Dermis microvascular lymphatic vessel endothelial cell (primary cell): ENCODE measurements at places on chromosomes 5 and 9. TPM values are rescaled to one million over a fixed set of nuclear protein-coding genes. Genes with fewer than 3 reads are reported as not detected.

The PCDHGB6 gene
- 1.5 and 2.7 TPM in 2 replicates for total RNA-seq

The TLX3 gene
- not detected in 2 replicates for total RNA-seq

The CRHBP gene
- 0.25 TPM in 1 of 2 replicates, not detected in the other for total RNA-seq

The KCNMB1 gene
- under 0.01 TPM in 1 of 2 replicates, not detected in the other for total RNA-seq

The TOMM5 gene
- 92.2 and 126 TPM in 2 replicates for total RNA-seq

The OR1J2 gene
- not detected in 2 replicates for total RNA-seq

The PAPPA gene
- total RNA-seq, result under 0.01 TPM in 2 replicates

The PTGR1 gene
- 6.8 and 12.2 TPM in 2 replicates for total RNA-seq

The WDR31 gene
- total RNA-seq, result 0.13 and 0.38 TPM in 2 replicates

The LURAP1L gene
- 2.5 and 2.6 TPM in 2 replicates for total RNA-seq

The CNTNAP3B gene
- 34.4 and 143 TPM in 2 replicates for total RNA-seq

The GABRA1 gene
- total RNA-seq, result not detected in 2 replicates

The DRD1 gene
- not detected in 2 replicates for total RNA-seq

The STPG3 gene
- total RNA-seq, result not detected in 2 replicates

The HAUS6 gene
- 11.6 and 12.8 TPM in 2 replicates for total RNA-seq

The ANKRD31 gene
- total RNA-seq, result under 0.01 TPM in 1 of 2 replicates, not detected in the other

The F2RL1 gene
- total RNA-seq, result 61.2 and 98.1 TPM in 2 replicates

The LCN2 gene
- total RNA-seq, result not detected in 2 replicates

The SH3RF2 gene
- 0.13 TPM in 1 of 2 replicates, not detected in the other for total RNA-seq

The TTLL11 gene
- total RNA-seq, result 1.9 and 3.0 TPM in 2 replicates

The PCDHB6 gene
- under 0.01 and 0.13 TPM in 2 replicates for total RNA-seq

The PLAC8L1 gene
- total RNA-seq, result not detected in 2 replicates

The MGAT1 gene
- 67.9 and 139 TPM in 2 replicates for total RNA-seq

The NUP188 gene
- total RNA-seq, result 35.7 and 49.9 TPM in 2 replicates

The STK32A gene
- 0.13 and 0.25 TPM in 2 replicates for total RNA-seq

The TEX48 gene
- not detected in 2 replicates for total RNA-seq

The SOX30 gene
- total RNA-seq, result not detected in 2 replicates

The ANGPTL2 gene
- 7.7 and 25.8 TPM in 2 replicates for total RNA-seq

The PRDM9 gene
- not detected in 2 replicates for total RNA-seq

The ARHGEF39 gene
- 0.51 and 1.0 TPM in 2 replicates for total RNA-seq

The RNF183 gene
- total RNA-seq, result not detected in 2 replicates

The RLN2 gene
- 0.38 and 0.90 TPM in 2 replicates for total RNA-seq

The RLN1 gene
- 0.13 TPM in 1 of 2 replicates, not detected in the other for total RNA-seq

The SPDL1 gene
- total RNA-seq, result 5.1 and 10.5 TPM in 2 replicates

The TLR4 gene
- total RNA-seq, result 165 and 172 TPM in 2 replicates

The FBXW2 gene
- 25.7 and 30.2 TPM in 2 replicates for total RNA-seq

The IL9 gene
- total RNA-seq, result not detected in 2 replicates

The ANKDD1B gene
- total RNA-seq, result 0.38 and 0.51 TPM in 2 replicates

The PCDHB3 gene
- total RNA-seq, result 0.26 and 1.1 TPM in 2 replicates

The MAMDC4 gene
- total RNA-seq, result 0.64 and 1.1 TPM in 2 replicates

The LMX1B gene
- total RNA-seq, result under 0.01 and 0.13 TPM in 2 replicates
